ENCODE measurements at places on chromosomes 4 and X.

- DNase-seq = no peak
These were observed 55.5 kb downstream of the PJA1 start for GRCh38 chrX:69109706-69110105.

GRCh38 chr4:173821876-173822275, 291.8 kb upstream of the HAND2 start:
- DNase-seq = no peak

DNA sequence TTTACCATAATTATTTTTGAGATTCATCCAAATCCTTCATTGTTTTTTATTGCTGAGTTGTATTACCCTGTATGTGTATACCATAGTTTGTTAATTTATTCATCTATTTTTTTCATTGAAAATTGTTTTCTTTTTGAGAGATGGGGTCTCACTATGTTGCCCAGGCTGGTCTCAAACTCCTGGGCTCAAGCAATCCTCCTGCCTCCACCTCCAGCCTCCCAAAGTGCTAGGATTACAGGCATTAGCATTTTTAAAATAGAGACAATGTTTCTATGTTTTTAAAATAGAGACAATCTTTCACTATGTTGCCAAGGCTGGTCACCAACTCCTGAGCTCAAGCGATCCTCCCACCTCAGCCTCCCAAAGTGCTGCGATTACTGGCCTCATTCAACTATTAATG, 1.6 kb upstream of the MAGIX start:
- no peak for DNase-seq

- DNase-seq = no peak
These were observed 80.8 kb downstream of the CCSER1 start for GRCh38 chr4:90207887-90208454.

DNA sequence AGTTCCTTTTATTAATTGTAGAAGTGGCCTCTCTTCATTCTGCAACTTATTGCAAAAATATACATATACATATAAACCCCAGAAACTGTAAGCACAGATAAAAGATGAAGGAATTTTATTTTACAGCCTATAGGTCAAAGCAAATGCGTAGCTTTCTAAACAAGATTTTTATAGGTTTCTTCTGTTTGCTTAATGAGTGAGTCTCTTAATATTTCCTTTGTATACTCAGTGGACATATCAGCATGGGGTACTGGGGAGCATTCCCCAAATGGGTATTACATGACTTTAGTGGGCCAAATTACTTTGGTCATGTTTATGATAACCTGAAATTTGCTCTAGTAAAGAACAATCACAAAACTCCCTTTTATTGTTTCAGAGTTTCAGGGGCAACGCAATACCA, 1698.6 kb upstream of the IGFBP7 start:
- DNase-seq = no peak

DNA sequence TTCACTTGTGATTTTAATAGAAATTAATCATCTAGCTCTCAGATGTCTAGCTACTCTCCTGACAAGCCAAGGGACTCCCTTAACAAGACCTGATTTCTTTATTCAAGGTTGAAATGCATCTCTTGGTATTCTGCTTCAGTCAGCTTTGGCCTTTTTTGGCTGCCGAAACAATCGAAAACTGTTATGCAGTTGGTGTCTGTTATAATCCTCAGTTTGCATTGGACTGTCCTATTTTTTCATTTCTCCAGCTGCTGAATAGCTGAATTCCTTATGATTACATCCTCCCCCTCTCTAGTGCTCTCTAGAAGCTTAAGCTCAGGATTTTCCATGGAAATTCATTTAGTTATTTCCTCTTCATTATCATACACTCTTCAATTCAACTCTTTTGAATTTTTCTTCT, 177.2 kb downstream of the TRIML1 start:
- no peak for DNase-seq

DNA sequence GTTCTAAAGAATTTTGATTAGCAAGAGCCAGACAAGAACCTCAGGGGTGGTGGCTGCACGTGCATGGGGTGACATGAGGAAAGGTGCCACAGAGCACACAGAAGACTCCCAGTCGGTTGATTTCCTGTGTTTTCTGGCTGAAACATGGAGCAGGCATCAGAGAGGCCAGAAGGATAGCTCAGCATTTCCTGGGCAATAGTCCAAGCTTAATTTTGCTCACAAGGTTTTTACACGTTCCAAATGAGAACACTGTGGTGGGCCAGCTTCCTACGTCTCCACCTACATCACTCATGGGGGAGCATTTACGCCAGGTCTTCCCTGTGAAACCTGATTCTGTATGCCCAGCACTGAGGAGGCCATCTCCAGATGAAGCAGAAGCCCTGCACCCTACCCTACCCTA, 212.5 kb upstream of the CLNK start:
- no peak for DNase-seq

DNA sequence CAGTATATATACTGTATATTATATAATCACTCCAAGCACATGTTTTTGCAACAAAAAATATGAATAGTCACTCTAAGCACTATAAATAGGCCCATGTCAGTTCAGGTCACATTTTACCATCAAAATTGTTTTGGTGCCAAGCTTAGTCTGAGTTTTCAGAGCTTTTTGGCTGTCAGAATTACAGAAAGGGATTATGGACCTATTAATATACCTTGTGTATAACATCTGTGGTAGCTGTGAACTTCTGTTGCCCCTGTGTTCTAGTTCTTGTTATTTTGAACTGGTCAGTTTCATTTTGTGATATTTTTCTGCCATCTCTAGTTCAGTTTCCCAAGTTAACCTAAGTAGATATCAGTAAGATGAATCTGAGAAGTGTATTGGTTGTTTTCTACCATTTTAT, 22.9 kb downstream of the EXOC1 start:
- no peak for DNase-seq

GRCh38 chrX:40006106-40007017, 91.4 kb downstream of the BCOR start:
- DNase-seq = no peak

DNA sequence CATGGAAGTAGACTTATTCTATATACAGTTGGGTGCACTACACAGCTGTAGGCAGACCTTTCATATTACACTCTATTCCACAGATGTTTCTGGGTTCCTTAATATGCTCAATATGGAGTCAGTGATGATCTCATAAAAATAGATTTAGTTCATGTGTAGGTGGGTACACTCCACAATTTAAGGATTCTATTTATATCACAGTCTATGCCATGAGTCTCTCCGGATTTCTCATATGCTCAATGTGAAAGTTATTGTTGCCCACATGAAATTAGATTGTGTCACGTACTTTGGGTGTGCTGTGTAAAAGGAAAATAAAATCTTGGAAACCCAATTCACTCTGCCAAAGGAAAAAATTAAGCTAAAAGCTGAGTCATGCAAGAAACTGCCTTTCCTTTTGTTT, 32.5 kb upstream of the TASL start:
- no peak for DNase-seq

DNA sequence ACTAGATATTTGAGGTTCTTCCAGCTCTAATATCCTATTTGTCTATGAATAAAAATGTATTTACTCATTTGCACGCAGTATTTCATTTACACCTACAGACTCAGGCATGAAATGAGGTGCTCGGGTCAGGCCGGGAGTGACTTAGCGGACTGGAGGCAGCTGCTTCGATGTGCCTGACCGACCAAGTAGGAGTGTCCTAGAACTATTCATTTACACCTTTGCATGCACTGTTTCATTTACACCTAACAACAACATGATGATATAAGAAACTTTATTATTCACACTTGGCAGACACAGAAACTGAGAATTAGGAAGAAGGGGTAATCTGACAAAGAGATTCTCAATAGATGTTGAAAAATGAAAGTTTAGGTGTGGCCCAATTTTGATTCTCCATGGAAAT, 28.7 kb upstream of the FAT1 start:
- DNase-seq = no peak

GRCh38 chr4:129358571-129358970, 262.6 kb downstream of the C4orf33 start:
- no peak for DNase-seq

- no peak for DNase-seq
These were observed 80.4 kb downstream of the PTTG2 start for GRCh38 chr4:38040619-38041018.

- DNase-seq = no peak
These were observed 263.1 kb downstream of the PTTG2 start for GRCh38 chr4:38223306-38223705.

- DNase-seq = no peak
These were observed 76.7 kb downstream of the WWC2 start for GRCh38 chr4:183175631-183176232.

DNA sequence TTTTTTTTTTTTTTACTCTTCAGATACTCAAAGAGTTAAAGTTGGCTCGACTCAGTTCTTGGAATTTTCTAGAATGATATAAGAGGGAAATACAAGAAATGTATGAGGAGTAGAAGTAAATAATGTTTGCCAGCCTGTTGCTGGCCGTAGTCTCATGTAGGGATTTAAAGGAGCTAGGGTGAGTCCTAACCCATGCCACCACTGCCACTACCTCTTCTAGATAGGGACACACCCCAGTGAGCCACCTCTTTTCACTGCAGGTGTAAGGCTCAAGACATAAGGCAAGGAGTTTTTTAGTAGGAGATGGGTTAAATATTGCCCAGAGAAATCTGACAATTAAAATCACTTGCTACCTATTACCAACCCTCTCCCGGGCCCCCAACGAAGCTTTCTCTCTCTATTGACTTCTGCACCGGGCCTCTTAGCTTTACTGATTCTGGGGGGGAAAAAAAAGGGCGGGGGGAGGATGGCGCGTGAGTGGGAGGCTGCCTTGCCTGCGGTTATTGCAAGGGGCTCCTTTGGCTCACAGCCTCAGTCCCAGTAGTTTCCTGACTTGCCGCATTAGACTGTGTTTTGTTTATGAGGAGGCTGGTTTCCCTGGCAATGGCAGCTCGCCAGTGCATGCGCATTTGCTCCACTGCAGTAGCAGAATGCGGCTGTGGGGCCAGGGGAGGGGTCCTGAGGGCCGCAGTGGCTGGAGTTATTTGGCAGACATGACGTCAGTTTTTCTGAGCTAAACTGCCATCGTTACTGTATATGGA, 3.0 kb downstream of the LINC00632 start:
- DNase-seq = peak; percentile 1

DNA sequence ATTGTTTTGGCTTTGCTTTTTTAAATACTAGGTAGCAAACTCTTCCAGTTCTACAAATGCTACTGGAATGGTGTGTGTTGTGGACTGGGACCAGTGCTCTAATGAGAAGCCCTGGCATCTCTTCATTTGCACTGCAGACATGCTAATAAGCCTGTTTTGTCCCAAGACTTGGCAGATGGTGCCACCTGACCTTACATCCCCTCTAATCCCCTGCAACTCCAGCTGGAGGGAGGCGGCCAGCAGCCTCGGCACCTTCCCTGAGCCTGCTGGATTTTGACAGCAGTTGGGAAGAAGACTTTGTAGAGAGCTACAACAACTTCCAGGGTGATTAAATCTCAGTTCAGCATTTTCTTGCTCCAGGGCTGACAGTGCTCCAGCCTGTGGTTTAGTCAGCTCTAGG, 200.0 kb downstream of the DCLK2 start:
- no peak for DNase-seq

- DNase-seq = no peak
These were observed 1.2 kb upstream of the DNAJB14 start for GRCh38 chr4:99947608-99948007.

DNA sequence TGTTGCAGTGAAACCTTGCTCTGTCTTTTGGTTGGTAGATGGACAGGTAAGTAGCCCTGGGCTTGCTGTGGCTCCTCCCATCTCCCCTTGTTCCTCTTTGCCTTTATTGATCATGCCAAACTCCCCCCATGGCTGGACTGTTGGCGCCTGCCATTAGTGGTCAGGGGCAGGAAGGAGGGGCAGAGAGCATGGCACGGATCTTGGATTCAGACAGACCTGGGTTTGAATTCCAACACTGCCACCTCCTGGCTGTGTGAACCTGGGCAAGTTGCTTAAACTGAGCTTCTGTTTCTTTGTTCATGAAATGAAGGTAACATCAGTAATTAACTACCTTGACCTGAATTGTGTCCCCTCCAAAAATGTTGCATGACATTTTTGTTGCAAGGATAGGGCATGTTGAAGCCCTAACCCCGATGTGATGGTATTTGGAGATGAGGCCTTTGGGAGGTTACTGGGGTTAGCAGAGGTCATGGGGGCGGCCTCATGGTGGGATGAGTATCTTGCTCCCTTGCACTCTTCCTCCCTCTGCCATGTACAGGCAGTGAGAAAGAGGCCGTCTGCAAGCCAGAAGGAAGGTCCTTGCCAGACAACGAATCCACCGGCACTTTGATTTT, 6.0 kb downstream of the SLC2A9 start:
- DNase-seq = no peak
